ENCODE measurements at places on chromosomes 16 and 17. TPM values are rescaled to one million over a fixed set of nuclear protein-coding genes. Genes with fewer than 3 reads are reported as not detected.

C16orf74 gene
- 2.4 TPM for total RNA-seq

DNA sequence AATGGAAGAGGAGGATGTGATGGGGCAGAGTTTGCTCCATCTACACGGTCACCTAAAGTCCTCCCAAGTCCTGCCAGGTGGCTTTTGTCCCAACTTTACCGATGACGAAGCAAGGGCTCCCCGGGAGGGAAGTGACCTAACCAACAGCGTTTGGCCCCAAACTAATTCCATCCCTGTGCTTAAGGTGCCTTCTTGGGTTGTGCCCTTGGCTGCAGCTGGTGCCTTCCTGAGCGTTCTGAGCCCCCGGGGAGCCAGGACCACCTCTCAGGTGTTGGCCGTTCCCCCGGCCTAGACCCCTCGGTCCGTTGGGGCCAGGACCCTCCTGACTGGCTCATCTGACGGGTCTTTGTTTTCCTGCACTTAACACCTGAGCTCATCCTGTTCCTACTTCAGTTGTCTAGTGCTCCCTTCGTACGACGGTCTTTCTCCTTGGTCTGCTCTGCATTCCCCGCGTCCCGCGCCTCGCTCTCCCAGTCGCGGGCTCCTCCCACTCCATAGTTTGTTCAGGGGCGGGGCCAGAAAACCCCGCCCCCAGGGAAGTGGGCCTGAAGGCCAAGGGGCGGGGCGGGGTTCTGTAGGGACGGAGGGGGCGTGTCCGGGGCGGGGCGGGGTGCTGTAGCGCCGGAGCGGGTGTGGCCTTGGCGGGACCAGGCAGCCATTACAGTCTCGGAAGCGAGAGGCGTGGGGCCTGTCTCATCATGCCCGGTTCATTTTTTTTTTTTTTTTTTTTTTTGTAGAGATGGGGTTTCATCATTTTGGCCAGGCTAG lies 822 bp upstream of the ZSCAN10 start:
- H3K27me3 ChIP-seq = peaks cover 17% of the 10 kb centered on the region
- H3K4me3 ChIP-seq = peak overlapping the region; percentile 63
- peak; percentile 94 for DNase-seq

GRCh38 chr17:55582897-55583296 lies 71.6 kb upstream of the SMIM36 start:
- no peak for DNase-seq
- H3K36me3 ChIP-seq = no peaks in the 10 kb centered on the region
- H3K4me1 ChIP-seq = no peaks in the 10 kb centered on the region
- no peak overlapping the region for H3K27ac ChIP-seq
- H3K27me3 ChIP-seq = no peaks in the 10 kb centered on the region

DNA sequence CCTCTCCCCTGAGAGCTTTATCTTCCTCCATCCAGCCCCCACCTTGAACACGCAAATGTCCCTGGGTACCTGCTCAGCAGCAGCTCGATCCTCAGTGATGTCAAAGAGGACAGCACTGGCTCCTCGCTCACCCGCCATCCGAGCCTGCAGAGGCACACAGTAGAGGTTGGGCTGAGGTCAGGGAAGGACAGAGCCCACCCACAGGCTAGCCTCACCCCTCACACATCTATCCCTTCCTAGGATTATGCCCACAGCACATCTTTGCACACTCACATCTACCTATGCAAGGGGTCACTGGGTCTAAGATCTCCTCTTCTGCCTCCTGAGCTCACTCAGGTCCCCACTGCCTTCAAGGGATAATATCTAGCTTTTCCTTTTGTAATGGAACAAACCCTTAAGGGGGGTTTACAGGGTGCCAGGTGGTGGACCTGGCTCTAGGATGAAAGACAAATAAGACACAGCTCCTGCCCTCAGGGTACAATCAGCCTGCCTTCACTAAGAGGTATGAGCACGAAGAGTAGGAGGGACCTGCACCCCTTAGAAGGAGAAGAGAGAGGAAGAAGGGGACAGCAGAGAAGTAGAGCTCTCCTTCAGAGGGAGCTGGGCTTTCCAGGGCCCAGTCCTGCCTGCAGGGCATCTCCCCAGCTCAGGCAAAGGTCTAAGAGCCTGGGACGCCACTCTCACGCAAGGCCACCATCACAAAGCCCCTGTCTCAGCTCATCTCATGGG lies 11.6 kb upstream of the SUPT4H1 start:
- no peaks in the 10 kb centered on the region for H3K4me1 ChIP-seq
- H3K4me3 ChIP-seq = no peak overlapping the region
- H3K36me3 ChIP-seq = no peaks in the 10 kb centered on the region
- no peak for DNase-seq
- H3K27me3 ChIP-seq = peaks cover 10% of the 10 kb centered on the region

- no peak overlapping the region for H3K4me3 ChIP-seq
- DNase-seq = no peak
- no peaks in the 10 kb centered on the region for H3K4me1 ChIP-seq
- H3K27me3 ChIP-seq = peaks cover 31% of the 10 kb centered on the region
- H3K27ac ChIP-seq = no peak overlapping the region
Measured at GRCh38 chr17:36777118-36777517, 160.2 kb upstream of the LHX1 start.

DNA sequence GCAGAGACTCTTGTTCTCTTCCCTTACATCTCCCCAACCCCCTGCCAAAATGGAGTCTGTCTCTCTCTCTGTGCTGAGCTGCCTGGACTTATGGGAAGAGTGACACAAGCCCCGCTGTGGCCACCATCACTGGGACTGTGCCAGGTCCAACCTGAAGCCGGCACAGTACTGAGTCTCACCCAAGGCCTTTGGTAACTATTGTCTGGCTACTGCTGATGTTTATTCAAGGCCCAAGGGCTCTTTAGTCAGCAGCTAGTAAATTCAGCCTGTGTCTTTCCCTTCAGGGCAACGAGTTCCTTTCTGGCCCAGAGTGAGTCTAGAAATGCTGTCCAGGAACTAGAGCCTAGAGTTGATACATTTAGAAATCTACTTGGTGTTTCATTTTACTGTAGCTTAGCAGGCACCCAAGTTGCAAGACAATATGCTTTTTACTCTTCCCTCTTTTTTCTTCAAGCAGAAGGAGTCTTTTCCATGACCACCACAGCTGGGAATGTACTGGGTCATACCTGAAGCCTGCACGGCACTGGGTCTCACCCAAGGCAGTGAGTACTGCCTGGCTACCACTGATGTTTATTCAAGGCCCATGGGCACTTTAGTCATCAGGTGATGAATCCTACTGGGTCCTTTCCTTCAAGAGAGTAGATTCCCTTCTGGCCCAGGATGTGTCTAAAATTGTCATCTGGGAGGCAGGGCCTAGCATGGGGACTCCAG lies 17.7 kb downstream of the EFCAB5 start:
- no peak for DNase-seq
- H3K4me3 ChIP-seq = no peak overlapping the region
- no peaks in the 10 kb centered on the region for H3K4me1 ChIP-seq
- no peak overlapping the region for H3K27ac ChIP-seq

CCL7 gene
- total RNA-seq = not detected

GRCh38 chr17:83086907-83087787 lies 7.7 kb downstream of the METRNL start:
- H3K27ac ChIP-seq = no peak overlapping the region
- no peak for DNase-seq
- peaks cover 36% of the 10 kb centered on the region for H3K36me3 ChIP-seq
- H3K4me3 ChIP-seq = no peak overlapping the region
- no peaks in the 10 kb centered on the region for H3K27me3 ChIP-seq
- H3K4me1 ChIP-seq = peaks cover 71% of the 10 kb centered on the region

- H3K36me3 ChIP-seq = no peaks in the 10 kb centered on the region
- peaks cover 16% of the 10 kb centered on the region for H3K4me1 ChIP-seq
- H3K27me3 ChIP-seq = no peaks in the 10 kb centered on the region
Measured at GRCh38 chr17:46769531-46770438, 48.7 kb downstream of the WNT3 start.

SLC6A2 gene
- not detected for total RNA-seq

DNA sequence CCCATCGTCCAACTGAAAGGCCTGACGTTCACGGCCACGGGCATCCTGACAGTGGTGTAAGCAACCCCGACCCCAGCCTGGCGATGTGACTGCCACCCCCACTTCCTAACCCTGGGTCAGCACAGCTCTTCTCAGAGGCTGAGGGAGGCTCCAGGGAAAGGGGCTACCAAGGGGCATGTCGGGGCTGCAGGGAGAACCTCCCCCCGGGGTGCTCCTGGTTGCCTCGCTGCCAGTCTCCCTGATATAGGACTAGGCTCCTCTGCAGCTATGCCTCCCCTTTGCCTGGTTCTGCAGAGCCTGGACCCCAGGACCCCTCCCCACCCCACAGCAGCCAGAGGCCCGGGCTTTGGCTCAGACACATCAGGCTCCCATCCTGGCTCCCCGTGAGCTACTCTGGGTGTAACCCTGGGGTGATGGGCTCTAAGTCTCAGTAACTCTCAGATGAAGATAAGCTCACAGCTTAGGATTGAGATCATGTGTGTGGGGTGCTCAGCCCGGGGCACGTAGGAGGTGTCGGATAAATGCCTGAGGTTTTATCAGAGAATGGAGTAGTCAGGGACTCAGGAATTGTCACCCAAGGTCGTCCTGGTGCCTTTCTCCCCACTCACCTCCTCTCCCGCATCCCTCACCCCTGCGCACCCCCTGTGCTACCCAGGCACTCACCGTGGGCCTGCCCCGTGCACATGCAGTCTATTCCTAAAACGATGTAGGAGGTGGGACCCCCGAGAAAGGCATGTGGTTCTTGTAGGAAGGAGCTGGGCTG lies 10.6 kb downstream of the ITGAD start:
- DNase-seq = no peak
- no peak overlapping the region for H3K4me3 ChIP-seq
- H3K27me3 ChIP-seq = no peaks in the 10 kb centered on the region
- no peaks in the 10 kb centered on the region for H3K4me1 ChIP-seq
- no peak overlapping the region for H3K27ac ChIP-seq

DNA sequence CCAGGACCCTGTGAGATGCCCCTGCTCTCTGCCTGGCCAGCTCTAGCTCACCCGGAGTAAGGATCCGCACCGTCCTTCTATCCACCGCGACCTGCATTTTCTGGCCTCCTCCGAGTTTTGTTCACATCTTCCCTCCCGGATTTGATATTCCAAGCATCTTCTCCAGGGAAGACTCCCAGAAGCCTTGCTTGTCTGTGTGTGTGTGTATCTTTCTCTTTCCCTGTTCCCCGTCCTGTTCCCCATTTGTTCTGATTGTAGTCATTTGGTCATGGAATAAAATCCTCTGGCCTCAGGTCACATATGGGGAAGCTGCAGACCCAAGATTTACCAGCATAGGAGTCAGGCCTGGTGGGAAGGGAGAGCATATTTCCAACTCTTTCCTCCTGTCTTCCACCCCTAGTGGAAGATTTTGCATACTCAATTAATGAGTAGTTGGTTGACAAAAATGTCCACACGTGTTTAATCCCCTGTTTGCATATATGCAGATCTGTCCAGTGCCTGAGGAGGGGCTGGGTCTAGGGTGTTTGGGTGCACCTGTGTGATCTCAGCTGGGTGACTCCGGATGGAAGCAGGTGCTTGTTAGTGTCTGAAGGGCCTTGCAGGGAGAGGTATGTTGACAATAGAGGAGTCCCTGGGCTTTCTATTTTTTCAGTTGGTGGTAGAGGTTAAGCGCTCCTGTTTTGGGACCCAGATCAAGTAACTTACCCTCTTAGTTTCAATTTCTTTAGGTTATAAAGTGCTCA lies 1.9 kb downstream of the PRAC1 start:
- peaks cover 95% of the 10 kb centered on the region for H3K27me3 ChIP-seq
- H3K27ac ChIP-seq = no peak overlapping the region
- no peaks in the 10 kb centered on the region for H3K36me3 ChIP-seq
- DNase-seq = no peak

OTOA gene
- total RNA-seq = not detected

DNA sequence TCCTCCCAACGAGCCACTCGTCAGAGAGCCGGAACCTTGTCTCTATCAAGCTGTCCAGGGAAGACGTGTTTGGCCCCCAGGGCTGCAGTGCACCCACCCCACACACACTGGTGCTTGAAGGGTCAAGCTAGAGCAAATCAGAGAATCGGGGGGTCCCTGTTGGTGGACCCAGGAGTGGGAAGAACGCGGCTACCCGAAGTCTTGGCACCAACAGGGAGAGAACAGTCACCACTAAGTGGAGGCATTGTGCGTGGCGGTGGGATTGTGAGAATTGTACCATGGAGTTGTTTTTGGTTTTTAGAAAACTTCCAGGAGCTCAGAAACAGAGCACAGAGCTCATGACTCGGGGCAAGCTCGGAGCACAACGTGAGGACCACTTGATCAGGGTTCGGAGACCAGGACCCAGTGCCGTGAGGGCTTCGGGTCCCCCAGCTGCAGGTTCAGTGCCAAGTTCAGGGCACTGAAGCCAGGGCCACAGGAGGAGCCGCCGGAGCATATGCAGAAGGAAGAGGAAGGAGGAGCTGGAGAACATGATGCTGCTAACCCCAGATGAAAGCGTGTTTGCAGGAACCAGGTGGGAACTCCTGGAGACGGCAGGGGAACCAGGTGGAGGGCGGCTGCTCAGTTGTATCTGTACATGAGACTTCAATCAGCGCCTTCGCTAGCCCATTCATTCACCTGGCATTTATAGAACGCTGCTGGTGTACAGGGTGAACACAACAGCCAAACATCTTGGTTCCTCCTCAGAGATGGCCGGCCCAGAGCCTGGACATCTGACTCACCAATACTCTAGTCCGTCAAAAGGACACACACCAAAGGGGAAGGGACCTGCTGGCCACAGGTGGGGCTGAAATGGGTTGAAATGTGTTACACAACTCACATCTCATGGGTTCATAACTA lies 42.8 kb downstream of the METRNL start:
- H3K27me3 ChIP-seq = peaks cover 27% of the 10 kb centered on the region
- no peak overlapping the region for H3K27ac ChIP-seq
- no peak for DNase-seq
- H3K4me1 ChIP-seq = peaks cover 25% of the 10 kb centered on the region
- no peak overlapping the region for H3K4me3 ChIP-seq

- H3K36me3 ChIP-seq = peaks cover 3% of the 10 kb centered on the region
- H3K27me3 ChIP-seq = no peaks in the 10 kb centered on the region
- no peak overlapping the region for H3K27ac ChIP-seq
- DNase-seq = no peak
- H3K4me3 ChIP-seq = no peak overlapping the region
Measured at GRCh38 chr16:75095204-75095621, 21.4 kb downstream of the LDHD start.

OTOP2 gene
- not detected for total RNA-seq

DNA sequence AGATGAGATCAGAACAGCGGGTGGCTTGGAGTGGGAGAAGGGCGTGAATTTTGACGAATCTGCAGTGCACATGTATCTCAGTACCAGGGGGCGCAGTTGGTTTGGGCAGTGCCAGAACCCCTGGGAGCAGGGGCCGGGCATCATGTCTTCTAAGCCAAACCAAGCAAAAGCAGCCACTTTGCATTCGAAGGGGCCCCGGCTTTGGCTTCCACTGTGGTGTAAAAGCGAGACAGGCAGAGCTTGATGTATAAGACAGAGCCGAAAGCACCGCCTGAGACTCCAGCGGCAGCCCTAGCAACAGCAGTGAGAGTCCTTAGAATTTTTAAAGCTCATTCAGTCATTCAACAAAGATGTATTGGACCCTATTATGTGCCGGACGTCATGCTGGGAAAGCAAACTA lies 3.8 kb upstream of the XYLT1 start:
- H3K4me3 ChIP-seq = no peak overlapping the region
- H3K4me1 ChIP-seq = peaks cover 14% of the 10 kb centered on the region
- DNase-seq = no peak

GRCh38 chr17:43728081-43728480 lies 30.5 kb downstream of the SOST start:
- no peak overlapping the region for H3K27ac ChIP-seq
- DNase-seq = no peak
- H3K4me1 ChIP-seq = peaks cover 13% of the 10 kb centered on the region
- H3K36me3 ChIP-seq = no peaks in the 10 kb centered on the region
- no peak overlapping the region for H3K4me3 ChIP-seq
- no peaks in the 10 kb centered on the region for H3K27me3 ChIP-seq

All from osteocyte (in vitro differentiated cells).